Germinal center (tissue), 1 donor: ENCODE measurements at places on chromosomes 2 and 18.

DNA sequence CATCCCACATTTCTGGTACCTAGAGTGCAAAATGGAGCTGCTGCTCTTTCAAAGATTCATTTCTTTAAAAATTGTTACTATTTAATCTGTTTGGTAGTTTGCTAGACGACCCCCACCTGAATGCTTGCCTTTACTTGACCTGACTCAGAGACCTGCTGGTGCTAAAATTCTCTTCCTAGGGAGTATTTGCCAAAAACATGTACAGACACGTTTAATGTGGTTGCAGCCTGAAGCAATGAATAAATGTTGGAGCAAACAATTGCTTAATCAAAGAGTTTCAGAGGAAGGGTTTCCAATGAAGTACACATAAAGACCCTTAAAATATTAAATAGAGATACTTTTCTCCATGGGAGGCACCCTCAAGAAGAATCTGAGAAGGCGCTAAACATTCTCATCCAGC, 734.4 kb downstream of the CBLN2 start:
- DNase-seq: no peak

GRCh38 chr2:145687442-145688134, 1167.7 kb upstream of the ZEB2 start:
- peak; percentile 28 for DNase-seq

- DNase-seq: no peak
Observed at GRCh38 chr18:80193701-80194100, 53.6 kb downstream of the PARD6G start.

GRCh38 chr2:28639836-28640235, 111.8 kb upstream of the PPP1CB start:
- no peak for DNase-seq

- no peak for DNase-seq
Observed at GRCh38 chr2:237637429-237638135, 10.2 kb downstream of the LRRFIP1 start.

DNA sequence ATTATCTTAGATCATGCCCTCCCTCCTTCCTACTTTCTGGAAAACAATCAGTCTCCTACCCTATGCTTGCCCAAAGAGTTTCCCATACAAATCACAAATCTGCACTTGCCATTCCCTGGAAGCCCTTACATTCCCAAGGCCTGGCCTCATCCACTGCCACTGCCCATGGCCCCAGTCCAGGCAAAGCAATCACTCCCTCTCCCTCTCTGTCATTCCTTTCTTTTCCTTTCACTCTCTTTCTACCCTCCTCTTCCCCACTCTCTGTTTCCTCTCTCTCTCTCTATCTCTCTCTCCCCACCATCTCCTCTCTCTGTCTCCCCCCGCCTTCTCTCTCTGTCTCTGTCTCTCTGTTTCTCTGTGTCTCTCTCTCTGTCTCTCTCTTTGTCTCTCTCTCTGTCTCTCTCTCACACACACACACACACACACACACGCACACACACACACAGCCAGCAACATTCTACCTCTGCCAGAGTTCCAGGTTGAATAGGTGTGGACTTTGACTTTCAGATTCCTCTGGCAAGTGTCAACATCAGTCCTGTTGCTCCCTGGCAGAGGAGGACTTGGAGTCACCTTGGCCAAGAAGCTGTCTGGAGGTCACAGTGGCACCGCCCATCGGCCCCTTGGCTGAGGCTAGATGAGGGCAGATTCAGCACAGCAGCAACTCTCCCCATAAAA, 43.7 kb upstream of the NAT8 start:
- DNase-seq: no peak

GRCh38 chr2:235859651-235860050, 308.5 kb downstream of the GBX2 start:
- DNase-seq: no peak

- no peak for DNase-seq
Observed at GRCh38 chr2:86256982-86257381, 57.7 kb downstream of the MRPL35 start.

DNA sequence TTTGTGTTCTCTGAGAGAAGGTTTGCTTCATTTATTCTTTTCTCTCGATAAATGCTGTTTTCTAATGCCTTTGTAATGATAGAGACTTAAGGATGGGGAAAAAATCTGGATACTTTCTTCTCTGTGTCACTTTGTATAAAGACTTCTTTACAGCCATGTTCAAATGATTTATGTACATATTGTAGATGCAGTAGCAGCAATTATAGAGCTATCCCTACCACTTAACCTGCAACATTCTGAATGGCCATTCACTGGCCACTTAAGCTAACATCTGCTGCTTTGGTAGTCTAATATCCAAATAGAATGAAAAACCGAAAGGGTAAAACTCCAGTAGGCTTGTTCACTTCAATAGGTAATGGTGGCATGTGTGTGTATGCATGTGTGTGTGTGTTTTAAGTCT, 97.8 kb downstream of the CSRNP3 start:
- no peak for DNase-seq

DNA sequence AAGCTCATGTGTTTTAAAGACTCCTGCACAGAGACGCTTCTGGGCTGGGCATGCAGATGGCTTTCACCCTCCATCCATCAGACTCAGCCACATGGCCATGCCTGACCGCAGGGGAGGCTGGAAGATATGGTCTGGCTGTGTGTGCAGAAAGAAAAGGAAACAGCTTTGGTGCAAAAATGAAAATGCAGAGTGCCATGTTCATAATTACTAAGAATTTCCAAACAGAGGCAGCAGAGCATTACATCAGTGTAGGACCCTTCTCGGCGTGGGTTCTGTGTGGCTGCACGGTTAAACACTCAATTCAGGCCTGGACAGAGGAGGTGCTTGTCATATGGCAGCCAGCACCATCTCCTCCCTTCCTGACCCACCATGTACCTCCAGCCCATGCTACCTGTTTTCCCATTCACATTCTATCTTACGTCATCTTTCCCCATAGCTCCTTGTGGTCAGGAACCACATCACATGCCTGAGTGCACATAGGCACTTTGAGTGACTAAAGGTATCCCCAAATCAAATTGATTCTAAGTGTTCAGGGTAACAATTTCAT, 200.3 kb upstream of the ID2 start:
- DNase-seq: peak; percentile 35

GRCh38 chr2:237223201-237223861, 137.6 kb downstream of the COPS8 start:
- no peak for DNase-seq

DNA sequence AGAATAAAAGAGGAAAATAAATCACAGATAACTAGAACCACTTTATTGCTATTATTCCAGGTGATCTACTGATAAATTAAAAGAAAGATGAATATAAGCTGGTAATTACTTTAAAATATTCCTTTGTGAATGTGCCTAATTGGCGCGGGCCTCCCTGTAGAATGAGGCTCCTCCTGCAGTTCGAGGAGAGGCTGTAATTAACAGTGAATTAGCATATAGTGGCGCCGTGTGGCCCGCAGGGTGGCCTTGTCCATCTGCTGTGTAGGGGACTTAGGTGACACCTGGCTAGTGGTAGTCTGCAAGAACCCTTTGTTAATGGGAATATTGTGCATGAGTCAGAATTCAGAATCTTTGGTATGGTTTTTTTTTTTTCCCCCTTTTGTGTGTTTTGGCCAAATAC, 119.8 kb downstream of the AGAP1 start:
- DNase-seq: no peak

DNA sequence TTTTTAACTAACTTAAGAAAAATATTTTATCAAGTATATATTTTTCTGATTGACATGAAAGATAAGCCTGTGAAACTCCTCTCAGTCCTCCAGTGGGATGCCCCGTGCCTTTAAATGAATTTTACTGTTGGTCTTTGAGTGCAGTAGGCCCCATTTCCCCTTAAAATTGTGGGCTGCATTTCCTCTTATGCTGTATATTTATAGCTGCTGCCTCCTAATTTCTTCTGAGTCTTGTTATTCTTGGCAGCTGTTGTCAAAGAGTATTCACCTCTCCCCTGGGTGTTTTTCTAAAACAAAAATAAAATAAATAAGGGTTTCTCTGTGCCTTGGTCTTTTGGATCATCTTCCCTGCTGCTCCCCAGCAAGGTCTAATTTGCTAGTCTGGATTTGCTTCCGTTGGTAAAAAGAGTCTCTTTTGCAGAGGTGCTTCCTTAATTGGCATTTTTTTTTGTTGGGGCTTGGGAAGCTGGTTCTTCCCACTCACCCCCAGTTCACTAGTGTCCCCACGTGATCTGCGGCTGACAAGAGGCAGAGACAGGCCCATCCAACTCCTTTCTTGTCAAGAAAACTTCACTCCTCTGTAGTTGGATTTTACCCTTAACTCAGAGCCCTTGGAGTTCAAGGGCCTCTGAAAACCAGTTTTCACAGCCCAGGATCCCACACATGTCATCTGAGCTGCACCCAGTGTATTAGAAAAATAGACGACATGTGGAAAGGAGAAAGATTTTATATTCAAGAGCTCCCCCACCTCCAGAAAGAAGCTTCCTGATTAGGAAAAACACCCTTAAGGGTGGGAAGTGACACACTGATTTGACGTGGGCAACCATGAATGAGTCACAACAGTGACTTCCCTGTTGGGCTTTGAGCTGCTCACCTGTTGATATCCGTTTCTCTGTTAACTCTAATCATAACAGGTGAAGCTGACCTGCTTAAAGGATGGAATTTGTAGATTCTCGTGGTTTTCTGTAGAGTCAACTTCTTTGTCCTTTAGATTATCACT, 431.5 kb downstream of the DCDC2C start:
- no peak for DNase-seq

- DNase-seq: no peak
Observed at GRCh38 chr2:134836986-134837385, 1.4 kb upstream of the ACMSD start.

- no peak for DNase-seq
Observed at GRCh38 chr2:45889620-45890370, 238.3 kb downstream of the PRKCE start.

GRCh38 chr2:154686162-154686561, 12.3 kb upstream of the KCNJ3 start:
- DNase-seq: no peak

- DNase-seq: no peak
Observed at GRCh38 chr2:190864375-190864774, 16.2 kb upstream of the GLS start.

DNA sequence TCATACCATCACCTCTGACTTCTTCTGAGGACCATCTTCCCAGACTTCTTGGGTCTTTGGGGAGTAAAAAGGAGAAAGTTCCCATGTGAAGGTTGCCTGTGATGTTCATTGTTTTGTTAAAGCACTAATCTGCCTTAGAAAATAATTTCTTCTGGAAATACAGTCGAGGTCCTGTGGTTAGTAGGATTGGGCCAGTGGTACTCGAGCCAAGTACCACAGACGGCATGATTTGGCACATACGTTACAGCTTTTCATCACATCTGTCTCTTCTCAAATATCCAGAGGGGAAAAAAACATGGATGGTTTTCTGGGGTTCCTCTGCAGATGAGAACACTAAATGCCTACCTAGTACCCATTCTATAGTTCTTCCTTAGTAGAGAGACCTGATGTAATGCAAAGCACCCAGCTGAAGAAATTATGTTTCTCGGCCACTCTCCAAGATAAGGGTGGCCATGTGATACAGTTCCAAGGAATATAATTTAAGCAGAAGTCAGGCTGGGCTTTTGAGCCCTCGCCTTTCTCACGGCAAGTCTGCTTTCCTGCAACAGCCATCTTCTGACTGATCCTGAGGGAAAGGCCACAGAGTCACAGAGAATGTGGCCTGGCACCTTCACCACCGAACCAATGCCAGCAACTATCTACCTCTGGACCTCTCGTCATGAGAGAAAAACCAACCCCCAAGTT, 161.0 kb downstream of the RNF152 start:
- no peak for DNase-seq

GRCh38 chr2:208142240-208142924, 3.6 kb downstream of the CRYGB start:
- no peak for DNase-seq

- no peak for DNase-seq
Observed at GRCh38 chr2:29463181-29463900, 348.1 kb downstream of the CLIP4 start.

- no peak for DNase-seq
Observed at GRCh38 chr18:5600378-5601071, 56.7 kb upstream of the EPB41L3 start.

- DNase-seq: peak; percentile 58
Observed at GRCh38 chr2:96531872-96532505, 4.6 kb upstream of the ARID5A start.

GRCh38 chr2:20425371-20425881, 21.4 kb upstream of the RHOB start:
- peak; percentile 28 for DNase-seq

DNA sequence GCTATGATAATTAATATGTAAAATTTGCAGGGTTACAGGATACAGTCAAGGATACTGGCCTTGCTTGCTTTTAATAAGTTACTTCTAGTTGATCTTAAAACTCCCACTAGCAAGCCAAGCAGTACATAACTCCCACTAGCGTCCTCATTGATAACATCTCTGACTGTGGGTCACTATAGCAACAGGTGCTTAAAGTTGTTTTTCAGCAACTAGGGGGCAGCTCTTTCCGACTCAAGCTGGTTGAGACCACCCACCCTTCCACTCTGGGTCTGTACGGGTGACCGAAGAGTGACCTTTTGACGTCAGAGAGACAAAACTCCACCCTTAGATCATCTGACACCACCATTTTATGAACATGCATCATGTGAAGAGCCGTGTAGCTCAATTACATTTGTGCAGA, 208.6 kb downstream of the MYO1B start:
- DNase-seq: no peak

DNA sequence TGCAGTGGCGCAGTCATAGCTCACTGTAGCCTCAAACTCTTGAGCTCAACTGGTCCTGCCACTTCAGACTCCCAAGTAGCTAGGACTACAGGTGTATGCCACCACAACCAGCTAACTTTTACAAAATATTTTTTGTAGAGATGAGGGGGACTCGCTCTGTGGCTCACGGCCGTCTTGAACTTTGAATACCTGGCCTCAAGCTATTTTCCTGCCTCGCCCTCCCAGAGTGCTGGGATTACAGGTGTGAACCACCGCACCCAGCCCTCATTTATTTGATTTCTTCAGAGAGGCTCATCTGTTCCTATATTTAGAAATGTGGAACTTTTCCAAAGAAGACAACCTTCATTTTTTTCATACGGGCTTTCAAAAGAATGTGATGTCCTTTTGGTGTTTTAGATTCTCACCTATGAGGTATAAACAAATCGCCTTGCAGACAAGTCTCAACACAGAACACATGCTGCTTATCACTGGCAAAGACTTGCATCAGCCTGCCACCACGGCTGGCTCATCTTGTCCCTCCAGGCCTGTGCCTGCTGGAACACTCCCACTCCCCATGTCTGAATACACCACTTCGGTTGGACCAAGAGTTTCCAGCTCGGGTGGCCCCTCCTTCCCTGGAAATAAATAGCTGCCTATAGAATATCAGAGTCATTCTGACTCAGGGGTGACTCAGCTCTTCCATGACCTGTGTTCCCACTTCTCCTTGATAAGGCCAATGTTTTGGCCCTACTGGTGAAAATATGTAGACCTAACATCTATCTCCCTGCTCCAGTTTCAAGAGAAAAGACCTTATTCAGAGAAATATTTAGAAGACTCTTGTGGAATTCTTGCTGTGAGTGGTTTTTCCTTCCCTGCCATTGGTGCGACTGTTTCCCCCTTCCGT, 202.6 kb downstream of the TGIF1 start:
- DNase-seq: no peak
